Neural progenitor cell (in vitro differentiated cells): ENCODE measurements at places on chromosomes 4 and X.

DNA sequence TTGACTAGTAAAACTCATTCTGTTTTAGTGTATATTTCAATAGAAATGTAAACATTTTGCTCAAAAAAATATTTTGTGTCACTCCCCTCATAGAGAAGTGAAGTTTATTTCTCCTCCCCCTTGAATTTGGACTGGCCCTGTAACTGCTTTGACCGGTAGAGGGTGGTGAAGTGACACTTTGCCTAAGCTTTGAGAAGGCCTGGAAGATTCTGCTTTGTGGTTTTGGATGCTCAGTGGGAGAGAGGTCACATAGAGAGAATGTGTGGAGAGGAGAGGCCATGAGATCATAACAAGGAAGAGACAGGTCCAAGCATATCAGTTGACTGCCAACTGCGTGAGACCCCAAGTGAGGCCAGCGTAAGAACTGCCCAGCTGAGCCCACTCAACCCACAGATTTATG lies 19.1 kb upstream of the ARX start:
- peak; percentile 60 for DNase-seq
- no peak overlapping the region for H3K27ac ChIP-seq
- no peaks in the 10 kb centered on the region for H3K36me3 ChIP-seq
- H3K4me3 ChIP-seq, result no peak overlapping the region
- H3K4me1 ChIP-seq, result no peaks in the 10 kb centered on the region

DNA sequence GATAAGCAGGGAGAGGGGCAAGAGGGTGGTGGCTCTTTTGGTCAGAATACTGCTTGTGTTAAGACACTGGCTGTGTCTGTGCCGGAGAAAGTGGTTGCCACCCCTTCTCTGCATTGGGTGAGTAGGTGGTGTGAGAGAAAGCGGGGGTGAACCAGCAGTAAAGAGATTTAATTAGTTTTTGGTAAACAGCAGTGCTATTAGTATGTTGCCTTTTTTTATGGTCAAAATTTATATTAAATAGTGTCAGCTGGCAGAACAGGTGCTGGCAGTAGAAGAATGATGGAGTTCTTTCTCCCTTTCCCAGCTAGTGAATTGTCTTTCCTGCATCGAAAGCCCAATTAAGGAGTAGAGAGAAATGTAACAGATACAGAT lies 181.6 kb downstream of the LARP7 start:
- peak overlapping the region; percentile 45 for H3K4me3 ChIP-seq
- peaks cover 30% of the 10 kb centered on the region for H3K4me1 ChIP-seq

GRCh38 chrX:84876876-84877275 lies 126.8 kb upstream of the APOOL start:
- H3K4me3 ChIP-seq, result no peak overlapping the region
- H3K36me3 ChIP-seq, result no peaks in the 10 kb centered on the region
- H3K4me1 ChIP-seq, result no peaks in the 10 kb centered on the region
- no peak overlapping the region for H3K27ac ChIP-seq
- no peak for DNase-seq
- H3K27me3 ChIP-seq, result no peaks in the 10 kb centered on the region

- no peaks in the 10 kb centered on the region for H3K27me3 ChIP-seq
- H3K27ac ChIP-seq, result no peak overlapping the region
- H3K4me1 ChIP-seq, result no peaks in the 10 kb centered on the region
- DNase-seq, result no peak
- H3K4me3 ChIP-seq, result no peak overlapping the region
- no peaks in the 10 kb centered on the region for H3K36me3 ChIP-seq
Measured at GRCh38 chr4:145289403-145290076, 109.2 kb upstream of the OTUD4 start.

DNA sequence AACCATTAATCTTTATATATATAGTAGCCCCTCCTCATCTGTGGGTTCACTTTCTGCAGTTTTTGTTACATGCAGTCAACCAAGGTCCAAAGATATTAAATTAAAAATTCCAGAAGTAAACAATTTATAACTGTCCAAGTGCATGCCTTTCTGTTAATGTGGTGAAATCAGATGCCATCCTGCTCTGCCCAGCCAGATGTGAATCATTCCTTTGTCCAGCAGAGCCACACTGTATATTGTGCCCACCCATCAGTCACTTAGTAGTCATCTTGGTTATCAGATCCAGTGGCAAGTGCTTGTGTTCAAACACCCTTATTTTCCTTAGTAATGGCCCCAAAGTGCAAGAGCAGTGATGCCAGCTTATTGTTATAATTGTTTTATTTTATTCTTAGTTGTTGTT lies 17.2 kb upstream of the PRDM5 start:
- H3K4me1 ChIP-seq, result no peaks in the 10 kb centered on the region
- H3K27ac ChIP-seq, result no peak overlapping the region
- H3K27me3 ChIP-seq, result no peaks in the 10 kb centered on the region
- no peak for DNase-seq
- H3K4me3 ChIP-seq, result no peak overlapping the region
- no peaks in the 10 kb centered on the region for H3K36me3 ChIP-seq

GRCh38 chr4:167602157-167602556 lies 367.9 kb upstream of the SPOCK3 start:
- no peak overlapping the region for H3K4me3 ChIP-seq
- H3K4me1 ChIP-seq, result no peaks in the 10 kb centered on the region
- no peak overlapping the region for H3K27ac ChIP-seq
- no peaks in the 10 kb centered on the region for H3K36me3 ChIP-seq

DNA sequence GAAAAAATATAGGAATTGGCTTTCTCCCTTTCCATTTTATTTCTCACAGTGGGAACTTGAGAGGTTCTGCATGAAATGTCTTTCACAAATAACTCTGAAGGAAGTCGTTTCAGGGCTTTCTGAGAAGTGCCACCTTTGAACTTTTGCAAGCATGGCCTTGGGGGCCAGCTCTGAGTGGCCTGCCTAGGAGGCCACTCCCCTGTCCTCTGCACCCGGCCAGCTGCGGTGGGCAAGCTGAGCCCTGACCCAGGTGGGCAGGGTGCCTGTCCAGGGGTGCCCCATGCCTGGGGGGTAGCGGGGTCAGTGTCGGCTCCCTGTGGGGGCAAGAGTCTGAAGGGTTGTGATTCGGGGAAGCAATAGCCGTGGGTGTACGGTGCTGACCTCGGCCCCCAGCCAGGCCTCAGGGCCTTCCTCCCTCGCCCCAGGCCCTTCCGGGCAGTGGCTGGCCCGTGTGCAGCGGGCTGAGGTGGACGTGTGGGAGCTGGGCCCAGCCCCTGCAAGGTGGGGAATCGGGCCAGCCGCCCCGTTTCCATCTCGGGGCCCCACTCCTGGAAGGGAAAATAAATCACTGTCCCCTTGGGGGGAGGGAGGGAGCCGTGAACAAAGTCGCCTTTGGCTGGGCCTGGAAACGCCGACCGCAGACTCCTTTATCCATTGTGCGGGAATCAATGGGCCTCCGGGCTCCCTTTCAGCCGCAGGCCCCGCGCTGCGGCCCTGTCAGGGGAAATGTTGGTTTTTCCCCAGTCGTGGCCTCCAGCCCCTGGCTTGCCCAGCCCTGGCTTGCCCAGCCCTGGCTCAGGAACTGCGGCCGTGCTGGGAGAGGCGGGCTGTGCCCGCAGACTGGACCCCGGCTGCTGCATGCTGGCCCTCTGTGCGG lies 3.1 kb downstream of the FGFRL1 start:
- H3K36me3 ChIP-seq, result no peaks in the 10 kb centered on the region
- DNase-seq, result peak; percentile 84
- peaks cover 28% of the 10 kb centered on the region for H3K27me3 ChIP-seq
- peak overlapping the region; percentile 77 for H3K27ac ChIP-seq
- no peak overlapping the region for H3K4me3 ChIP-seq

DNA sequence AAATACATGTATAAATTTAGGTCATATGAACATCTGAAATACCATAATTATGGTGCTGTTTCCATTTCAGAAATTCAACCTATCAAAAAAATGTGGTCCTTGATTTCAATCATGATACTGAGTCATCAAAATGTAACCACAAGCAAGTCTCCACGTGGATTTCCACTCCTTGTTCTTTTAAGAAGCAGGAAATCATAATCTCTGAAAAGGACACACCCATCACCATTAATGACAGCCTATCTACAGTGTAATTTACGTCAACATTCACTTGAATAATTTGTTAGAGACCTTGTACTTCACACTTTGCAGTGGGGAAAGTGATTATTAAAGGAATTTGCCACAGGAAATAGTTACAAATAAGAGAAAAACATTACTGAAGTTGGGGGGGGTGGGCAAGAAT lies 17.7 kb upstream of the SLC7A11 start:
- H3K27me3 ChIP-seq, result no peaks in the 10 kb centered on the region
- H3K4me3 ChIP-seq, result no peak overlapping the region
- no peaks in the 10 kb centered on the region for H3K4me1 ChIP-seq
- no peak overlapping the region for H3K27ac ChIP-seq

GRCh38 chr4:36214735-36215485 lies 29.4 kb downstream of the ARAP2 start:
- H3K27me3 ChIP-seq, result no peaks in the 10 kb centered on the region
- no peak overlapping the region for H3K4me3 ChIP-seq
- H3K27ac ChIP-seq, result no peak overlapping the region
- no peak for DNase-seq

- DNase-seq, result no peak
- H3K36me3 ChIP-seq, result peaks cover 8% of the 10 kb centered on the region
- no peak overlapping the region for H3K27ac ChIP-seq
- no peak overlapping the region for H3K4me3 ChIP-seq
- H3K27me3 ChIP-seq, result no peaks in the 10 kb centered on the region
Measured at GRCh38 chrX:155896512-155896911, 15.4 kb downstream of the VAMP7 start.

DNA sequence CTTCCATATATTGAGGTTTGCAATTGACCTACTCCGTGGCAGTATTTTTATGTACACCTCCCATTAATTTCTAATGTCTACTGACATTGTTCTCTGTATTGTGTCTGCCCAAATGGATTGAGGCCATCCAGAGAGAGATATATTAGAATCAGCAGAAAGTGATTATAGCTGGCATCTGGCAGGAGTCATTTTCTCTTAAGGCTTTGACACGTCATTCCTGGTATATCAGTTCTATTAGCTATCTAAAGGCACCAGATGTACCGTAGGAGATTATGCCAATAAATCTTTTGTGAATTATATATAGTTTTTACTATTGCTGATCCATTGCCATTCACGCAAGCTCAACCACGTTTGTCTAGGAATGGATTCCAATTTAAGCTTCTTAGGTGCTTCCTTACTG lies 1026.4 kb upstream of the IGFBP7 start:
- no peak overlapping the region for H3K27ac ChIP-seq
